ENCODE measurements at places on chromosomes 13 and 19.

DNA sequence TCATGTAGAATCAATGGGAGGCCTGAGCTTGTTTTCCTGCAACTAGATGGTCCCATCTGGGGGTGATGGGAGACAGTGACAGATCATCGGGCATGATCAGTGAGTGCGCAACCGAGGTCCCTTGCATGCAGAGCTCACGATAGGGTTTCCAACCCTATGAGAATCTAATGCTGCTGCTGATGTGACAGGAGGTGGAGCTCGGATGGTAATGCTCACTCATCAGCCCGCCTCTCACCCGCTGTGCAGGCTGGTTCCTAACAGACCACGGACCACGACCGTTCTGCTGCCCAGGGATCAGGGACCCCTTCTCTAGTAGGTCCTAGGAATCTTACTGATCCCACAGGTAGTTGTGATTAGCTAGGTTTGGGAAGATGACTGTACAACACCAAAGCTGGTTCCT is 23.5 kb upstream of the GARRE1 start:
- DNase-seq: no peak

GRCh38 chr19:3007975-3008374 is 21.1 kb downstream of the TLE2 start:
- DNase-seq: no peak

- DNase-seq: no peak
These were observed 15.2 kb upstream of the N4BP2L1 start for GRCh38 chr13:32443111-32443510.

DNA sequence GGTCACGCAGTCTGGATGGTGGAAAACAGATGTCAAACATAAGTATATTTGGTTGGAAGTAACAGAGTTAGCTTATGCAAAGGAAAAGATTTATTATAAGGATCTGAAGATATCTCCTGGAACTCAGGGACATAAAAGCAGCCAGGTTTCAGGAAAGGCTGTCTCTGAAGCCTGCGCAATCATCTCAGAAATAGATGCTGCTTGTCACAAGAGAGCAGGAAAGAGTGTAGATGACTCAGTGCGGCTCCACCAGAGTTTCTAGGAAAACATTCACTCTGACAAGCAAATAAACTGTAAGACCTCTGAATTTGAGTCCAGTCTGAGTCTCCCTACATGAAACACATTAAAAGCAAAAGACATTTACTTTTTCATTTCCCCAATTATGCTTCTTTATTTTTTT is 220.4 kb upstream of the HTR2A start:
- no peak for DNase-seq

DNA sequence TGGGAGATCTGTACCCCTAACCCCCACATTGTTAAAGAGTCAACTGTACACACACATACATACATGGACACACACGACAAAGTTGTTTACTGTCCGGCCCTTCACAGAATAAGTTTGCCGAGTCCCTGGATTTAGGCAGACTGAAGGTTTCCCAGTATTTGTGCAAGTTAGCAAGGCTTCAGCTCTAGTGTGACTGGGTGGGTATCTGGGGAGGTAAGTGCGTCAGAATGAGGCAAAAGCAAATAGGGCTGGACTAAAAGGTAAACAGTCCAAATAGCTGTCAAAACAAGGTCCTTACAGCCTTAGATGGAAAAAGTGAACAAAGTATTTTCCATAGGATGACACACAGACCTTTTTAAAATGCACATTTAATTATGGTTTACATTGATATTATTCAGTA is 228.4 kb upstream of the UFM1 start:
- DNase-seq: no peak

DNA sequence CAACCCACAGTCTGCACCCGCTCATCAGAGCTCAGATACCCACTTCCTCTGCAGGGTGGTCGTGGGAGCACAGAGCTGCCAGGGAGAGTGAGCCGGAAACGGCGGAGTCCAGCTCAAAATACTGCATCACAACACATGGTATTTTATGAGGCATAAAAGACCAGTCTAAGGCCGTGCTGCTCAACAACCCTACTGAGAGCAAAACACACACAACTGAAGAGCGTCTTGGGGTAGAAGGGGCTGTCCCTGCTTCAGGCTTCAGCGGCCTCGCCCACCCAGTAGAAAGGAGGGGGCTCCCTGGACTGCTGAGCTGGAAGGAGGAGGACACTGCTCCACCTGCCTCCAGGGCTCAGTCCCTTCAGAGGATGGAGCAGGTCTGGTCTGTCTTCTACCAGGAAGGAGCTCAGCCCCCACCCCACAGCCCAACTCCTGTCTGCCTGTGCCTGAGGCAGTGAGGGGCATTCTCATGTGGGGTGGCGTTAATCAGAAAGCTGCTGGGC is 36.9 kb downstream of the NAXD start:
- no peak for DNase-seq

DNA sequence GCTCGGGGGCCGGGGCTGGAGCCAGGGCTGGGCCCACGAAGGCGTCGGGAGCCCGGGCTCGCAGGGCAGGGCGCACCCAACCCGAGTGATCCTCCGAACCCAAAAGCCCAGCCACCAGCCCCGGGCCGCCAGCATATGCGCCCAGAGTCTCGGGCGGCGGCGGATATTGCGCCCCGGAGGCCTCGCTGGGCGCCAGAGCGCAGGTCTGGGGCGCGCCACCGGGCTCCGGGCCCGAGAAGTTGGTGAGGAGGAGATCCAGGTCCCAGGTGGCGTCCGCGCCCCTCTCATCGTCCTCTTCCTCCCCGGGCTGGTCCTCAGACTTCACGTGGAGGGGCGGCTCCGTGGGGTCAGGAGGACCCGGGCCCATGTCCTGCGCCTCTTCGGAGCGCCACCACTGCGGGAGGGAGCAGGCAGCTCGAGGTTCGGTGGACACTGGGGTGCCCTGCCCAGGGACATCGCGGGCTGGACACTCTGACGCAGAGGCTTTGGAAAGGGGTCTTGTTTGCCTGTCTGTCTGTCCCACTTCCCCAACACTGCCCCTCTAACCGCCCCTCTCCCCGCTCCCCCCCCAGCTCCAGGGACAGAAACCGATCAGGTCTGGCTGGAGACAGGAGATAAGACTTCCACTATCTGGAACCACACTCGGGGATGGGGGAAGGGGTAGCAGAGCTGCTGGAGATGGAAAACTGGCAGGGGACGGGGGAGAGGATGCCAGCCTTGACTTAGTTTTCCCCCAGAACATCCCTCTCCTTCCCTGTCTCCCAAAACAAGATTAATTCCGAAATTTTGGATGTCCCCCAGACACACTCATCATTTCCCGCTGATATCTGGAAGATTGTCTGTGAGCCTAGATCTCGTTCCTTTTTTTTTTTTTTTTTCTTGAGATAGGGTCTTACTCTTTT is 1.0 kb downstream of the KLF1 start:
- DNase-seq: no peak

GRCh38 chr13:109940637-109941036 is 154.3 kb upstream of the IRS2 start:
- no peak for DNase-seq
